Iris pigment epithelial cell (primary cell): ENCODE measurements at places on chromosomes 2 and 18.

GRCh38 chr2:200135082-200135481, 171.4 kb upstream of the SPATS2L start:
- no peak for DNase-seq

DNA sequence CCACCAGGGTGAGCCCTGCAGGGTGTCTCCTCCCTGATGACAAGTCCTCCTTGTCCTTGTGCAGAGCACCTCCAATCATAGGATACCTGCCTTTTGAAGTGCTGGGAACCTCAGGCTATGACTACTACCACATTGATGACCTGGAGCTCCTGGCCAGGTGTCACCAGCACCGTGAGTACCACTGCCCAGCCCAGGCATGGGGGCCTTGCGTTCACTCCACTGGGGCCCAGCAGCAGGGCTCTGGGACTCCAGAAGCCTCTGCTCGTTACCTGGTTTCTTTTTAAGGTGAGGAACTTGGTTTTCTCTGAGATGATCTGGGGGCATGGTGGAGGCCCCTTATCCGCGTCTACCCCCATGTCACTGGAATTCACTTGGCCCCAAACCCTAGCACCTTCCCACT, 36.5 kb upstream of the RPL31 start:
- DNase-seq = no peak

GRCh38 chr2:174337337-174338146, 2.8 kb downstream of the SP9 start:
- DNase-seq = no peak

GRCh38 chr2:63837036-63837594, 4.6 kb upstream of the UGP2 start:
- DNase-seq = no peak

- DNase-seq = peak; percentile 35
Measured at GRCh38 chr2:18883616-18884456, 294.5 kb upstream of the NT5C1B start.

DNA sequence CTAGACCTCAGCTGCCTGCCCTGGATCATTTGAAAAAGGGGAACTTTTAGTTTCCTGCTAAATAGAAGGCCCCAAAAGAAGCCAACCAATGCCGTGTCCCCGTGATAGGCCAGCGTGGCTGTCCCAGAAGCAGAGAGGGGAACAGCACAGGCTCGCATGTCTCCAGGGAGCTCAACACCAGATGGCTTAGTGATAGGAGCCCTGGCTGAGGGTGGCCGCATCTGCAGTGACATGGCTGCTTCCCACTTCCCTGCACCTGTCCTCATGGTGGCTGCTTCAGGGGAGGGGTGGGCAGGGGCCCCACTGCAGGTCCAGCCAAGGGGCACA, 79.6 kb downstream of the MBP start:
- no peak for DNase-seq

DNA sequence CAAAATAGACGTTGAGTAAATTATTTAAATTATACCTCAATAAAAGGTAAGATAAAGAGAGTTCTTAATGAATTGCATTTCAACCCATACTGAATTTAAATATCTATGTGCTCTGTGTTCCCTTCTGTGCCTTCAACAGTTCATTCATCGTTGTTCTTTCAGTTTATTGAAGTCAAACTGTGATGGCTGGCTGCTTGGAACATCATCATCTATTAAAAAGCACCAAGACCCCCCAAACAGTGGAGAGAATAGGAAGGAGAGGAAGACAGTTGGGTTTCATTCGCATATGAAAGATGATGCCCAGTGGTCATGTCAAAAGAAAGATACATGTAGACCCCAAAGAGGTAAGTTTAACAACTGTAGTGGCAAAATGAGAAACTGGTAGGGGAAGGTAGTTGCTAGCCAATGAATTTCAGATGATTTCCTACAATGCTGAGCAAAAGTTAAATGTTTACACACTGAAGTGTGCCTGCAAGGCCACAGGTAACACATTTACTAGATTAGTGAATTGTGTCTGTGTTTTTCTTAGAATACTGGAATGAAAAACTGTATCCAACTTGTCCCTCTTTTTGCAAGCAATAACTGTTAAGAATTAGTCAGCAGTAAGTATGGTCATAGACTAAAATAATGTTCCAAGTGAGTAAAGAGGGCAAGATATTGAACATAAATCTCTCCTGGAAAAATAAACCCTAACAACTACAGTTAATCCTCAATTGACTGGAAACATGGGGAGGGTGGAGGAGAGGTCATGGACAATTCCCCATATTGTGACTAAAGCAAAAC, 331.3 kb downstream of the KIAA1328 start:
- DNase-seq = no peak

GRCh38 chr2:159706385-159706980, 5.8 kb upstream of the MARCHF7 start:
- DNase-seq = peak; percentile 40

- DNase-seq = no peak
Measured at GRCh38 chr18:45270289-45270771, 344.9 kb upstream of the SLC14A2 start.

- DNase-seq = no peak
Measured at GRCh38 chr2:169822036-169822435, 2.7 kb downstream of the METTL5 start.

DNA sequence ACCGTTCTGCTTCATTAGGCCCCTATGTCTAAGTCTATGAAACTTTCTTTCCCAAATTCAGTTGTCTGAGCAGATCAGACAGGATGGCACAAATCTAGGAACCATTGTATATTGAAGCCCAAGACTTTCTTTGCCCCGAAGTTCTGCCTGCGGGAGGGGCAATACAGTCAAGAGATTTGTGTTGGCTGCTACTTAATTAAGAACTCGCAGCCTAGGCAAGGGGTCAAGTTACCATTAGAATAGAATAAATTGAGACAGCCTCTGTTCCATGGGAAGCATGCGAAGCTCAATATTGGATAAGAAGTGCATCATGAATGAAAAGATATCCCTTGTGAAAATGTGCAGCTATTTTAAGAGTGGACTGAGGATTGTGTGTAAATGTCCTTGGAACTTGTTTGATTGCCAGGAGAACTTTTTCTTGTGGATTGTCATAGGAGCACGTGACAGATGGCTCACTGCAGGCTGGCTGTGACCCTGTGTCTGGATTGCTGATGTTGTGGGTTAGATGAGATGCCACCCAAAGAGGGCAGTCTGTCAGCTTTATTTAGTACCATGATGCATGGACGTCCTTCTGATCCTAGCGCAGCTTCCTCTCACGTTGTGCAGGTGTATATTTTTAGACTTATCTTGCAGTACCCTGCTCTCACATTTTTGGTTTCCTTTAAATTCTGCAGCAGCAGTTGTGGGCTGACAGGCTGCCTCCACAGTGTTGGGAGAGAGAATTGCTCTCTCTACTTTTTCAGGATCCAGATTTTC, 30.9 kb downstream of the HAUS1 start:
- no peak for DNase-seq

DNA sequence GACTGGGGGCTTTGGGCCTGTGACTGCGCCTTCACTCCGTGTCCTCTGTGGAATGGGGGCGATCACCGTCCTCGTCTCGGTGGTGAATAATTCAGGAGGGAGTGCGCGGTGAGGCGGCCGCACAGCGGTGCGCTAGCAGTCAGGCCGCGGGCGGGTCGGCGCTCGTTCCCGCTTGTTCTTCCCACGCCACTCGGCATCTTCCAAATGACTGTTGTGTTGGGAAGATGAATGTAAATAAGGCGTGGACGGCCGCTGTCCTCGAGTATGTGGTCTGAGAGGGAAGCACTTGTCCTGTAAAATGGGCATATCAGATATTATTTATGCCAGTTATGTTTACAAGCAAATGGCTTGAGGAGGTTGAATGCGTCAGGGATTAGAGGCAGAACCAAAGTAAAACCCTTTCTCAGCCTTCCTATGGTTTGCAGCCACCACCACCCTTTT, 608 bp upstream of the VPS4B start:
- DNase-seq = no peak

GRCh38 chr18:21257386-21257785, 15.4 kb downstream of the GREB1L start:
- DNase-seq = peak; percentile 41

- DNase-seq = no peak
Measured at GRCh38 chr2:217691920-217692666, 310.7 kb downstream of the TNS1 start.

- peak; percentile 37 for DNase-seq
Measured at GRCh38 chr2:127685410-127686080, 10.2 kb upstream of the LIMS2 start.

GRCh38 chr2:102141011-102141943, 1.3 kb upstream of the IL1R1 start:
- peak; percentile 90 for DNase-seq

DNA sequence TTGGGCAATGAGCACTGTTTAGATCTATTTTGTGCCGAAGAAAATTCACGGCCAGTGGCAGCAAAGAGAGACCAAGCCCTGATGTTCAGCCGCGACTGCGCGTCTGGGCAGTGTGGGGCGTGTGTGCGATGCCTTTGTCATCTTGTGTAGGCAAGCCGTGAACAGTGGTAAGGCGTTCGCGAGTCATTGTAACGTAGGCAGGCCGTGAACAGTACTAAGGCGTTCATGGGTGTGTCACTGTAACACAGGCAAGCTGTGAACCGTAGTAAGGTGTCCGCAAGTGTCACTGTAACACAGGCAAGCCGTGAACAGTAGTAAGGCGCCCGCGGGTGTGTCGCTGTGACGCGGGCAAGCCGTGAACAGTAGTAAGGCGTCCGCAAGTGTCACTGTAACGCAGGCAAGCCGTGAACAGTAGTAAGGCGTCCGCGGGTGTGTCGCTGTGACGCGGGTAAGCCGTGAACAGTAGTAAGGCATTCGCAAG, 99.9 kb downstream of the NFATC1 start:
- DNase-seq = no peak

DNA sequence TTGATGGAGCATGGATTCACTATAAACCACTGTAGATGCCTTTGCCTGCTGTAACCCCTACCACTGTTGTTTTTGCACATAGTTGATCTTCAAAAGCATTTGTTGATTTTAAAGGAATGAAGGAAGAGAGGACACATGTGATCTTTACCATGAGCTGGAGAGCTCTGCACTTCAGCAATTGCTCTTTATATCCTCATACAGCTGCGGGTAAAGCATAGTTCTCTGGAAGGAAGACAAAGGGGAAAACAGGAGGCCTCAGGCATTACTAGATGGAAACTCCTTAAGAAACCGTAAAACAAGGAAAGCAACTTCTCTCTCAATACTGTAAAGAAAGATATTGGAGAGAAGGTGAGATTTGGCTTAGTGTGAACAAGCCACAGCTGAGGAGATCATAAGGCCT, 60.6 kb downstream of the SCG2 start:
- DNase-seq = no peak

DNA sequence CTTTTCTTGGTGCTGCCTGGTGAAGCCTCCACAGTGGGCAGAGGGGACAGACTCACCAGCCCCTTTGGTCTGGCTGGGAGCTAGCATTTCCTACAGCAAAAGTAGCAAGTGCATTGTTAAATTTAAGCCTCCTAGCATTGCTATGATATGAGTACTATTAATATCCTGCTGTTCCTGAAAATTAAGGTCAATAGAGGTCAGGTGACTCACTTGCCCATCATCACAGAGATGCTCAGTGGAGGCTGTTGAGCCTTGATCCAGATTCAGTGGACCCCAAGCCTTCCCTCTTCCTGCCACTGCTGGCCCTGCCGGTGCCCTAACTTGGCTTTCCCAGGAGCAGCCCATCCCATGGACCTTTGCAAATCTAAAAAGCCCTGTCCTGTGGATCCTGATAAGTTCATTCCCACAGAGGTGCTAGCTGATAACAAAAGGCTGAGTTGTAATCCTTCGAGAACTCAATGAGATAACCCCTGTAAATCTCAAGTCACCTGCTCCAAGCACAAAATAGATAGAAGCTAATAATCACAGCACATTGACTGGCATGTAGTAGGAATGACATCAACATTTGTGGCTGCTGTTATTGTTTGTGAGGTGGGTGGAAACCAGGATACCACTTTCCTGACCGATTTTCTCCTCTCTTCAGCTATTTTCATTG, 84.4 kb downstream of the THNSL2 start:
- DNase-seq = peak; percentile 5

DNA sequence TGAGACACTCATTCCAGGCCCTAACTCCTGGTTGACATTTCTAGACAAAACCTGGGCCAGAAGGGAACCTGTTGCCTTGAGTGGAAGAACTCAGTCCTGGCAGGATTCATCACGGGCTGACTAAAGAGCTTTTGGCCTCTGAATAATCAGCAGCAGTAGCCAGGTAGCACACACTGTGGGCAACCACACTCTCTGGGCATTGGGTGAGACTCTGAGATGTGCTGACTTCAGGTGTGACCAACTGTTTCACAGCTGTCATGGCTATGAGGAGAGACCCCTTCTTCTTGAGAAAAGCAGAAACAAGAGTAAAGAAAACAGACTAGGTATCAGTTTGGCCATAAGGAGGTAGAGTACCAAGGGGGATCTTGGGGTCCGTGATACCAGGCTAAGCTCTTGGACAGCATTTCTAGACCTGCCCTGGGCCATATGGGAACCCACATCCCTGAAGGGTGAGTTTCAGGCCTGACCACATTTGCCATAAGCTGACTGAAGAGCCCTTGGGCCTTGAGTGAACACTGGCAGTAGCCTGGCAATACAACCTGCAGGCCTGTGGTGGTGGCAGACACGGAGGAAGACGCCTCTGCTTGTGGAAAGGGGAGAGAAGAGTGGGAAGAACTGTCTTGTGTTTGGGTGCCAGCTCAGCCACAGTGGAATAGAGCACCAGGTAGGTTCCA, 230.9 kb downstream of the DLGAP1 start:
- DNase-seq = no peak

- no peak for DNase-seq
Measured at GRCh38 chr2:108320326-108320922, 31.7 kb downstream of the SULT1C2 start.

DNA sequence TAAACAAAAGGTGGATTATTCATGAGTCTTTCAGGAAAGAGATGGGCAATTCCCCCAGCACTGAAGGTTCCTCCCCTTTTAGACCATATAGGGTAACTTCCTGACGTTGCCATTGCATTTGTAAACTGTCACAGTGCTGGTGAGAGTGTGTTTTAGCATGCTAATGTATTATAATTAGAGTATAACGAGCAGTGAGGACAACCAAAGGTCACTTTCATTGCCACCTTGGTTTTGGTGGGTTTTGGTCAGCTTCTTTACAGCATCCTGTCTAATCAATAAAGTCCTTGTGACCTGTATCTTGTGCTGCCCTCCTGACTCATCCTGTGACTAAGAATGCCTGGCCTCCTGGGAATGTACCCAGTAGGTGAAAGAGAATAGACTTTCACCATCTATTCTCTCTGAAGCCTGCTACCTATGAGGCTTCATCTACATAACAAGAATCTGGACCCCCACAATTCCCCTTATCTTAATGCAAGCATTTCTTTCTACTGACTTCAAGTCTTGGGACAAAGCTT, 148.7 kb downstream of the CABLES1 start:
- peak; percentile 61 for DNase-seq

- DNase-seq = no peak
Measured at GRCh38 chr18:48777744-48778116, 173.0 kb downstream of the SMAD7 start.

DNA sequence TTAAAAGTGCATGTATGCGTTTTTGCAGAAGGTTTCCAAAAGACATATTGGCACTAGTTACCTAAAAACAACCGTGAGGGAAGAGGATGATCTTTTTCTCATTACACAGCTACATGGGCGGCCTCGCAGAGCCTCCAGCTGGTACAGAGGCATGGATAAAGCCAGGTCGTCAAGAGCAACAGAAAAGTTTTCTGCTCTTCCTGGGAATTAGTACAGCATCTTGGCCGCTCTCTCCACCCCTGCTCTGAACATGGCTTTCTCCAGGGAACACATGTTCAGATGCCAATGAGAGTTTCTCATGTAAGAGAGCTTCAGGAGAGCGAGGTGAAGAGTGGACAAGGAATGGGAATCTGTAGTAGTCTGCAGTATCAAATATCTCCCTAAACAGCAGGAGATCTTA, 108.4 kb downstream of the ZEB2 start:
- no peak for DNase-seq

GRCh38 chr18:45505497-45506206, 109.6 kb upstream of the SLC14A2 start:
- DNase-seq = peak; percentile 15

GRCh38 chr2:24675338-24675737, 117.9 kb downstream of the PTRHD1 start:
- DNase-seq = no peak
